Upper lobe of right lung (tissue), 1 donor: ENCODE measurements at places on chromosomes 1 and 21.

- H3K36me3 ChIP-seq, result no peaks in the 10 kb centered on the region
- peak; percentile 69 for DNase-seq
- H3K27ac ChIP-seq, result peak overlapping the region; percentile 67
- no peak overlapping the region for H3K4me3 ChIP-seq
Measured at GRCh38 chr1:58755468-58755872, 28.4 kb downstream of the JUN start.

- H3K4me1 ChIP-seq, result no peaks in the 10 kb centered on the region
- H3K27ac ChIP-seq, result no peak overlapping the region
- H3K27me3 ChIP-seq, result no peaks in the 10 kb centered on the region
- no peaks in the 10 kb centered on the region for H3K36me3 ChIP-seq
- no peak overlapping the region for H3K4me3 ChIP-seq
- no peak for DNase-seq
Measured at GRCh38 chr21:17889171-17889570, 70.0 kb upstream of the C21orf91 start.

GRCh38 chr1:17276568-17276967, 27.7 kb downstream of the PADI3 start:
- H3K4me1 ChIP-seq, result peaks cover under 1% of the 10 kb centered on the region
- no peaks in the 10 kb centered on the region for H3K36me3 ChIP-seq

- H3K27me3 ChIP-seq, result no peaks in the 10 kb centered on the region
- H3K4me1 ChIP-seq, result no peaks in the 10 kb centered on the region
- H3K36me3 ChIP-seq, result no peaks in the 10 kb centered on the region
- no peak overlapping the region for H3K4me3 ChIP-seq
- no peak for DNase-seq
- no peak overlapping the region for H3K27ac ChIP-seq
Measured at GRCh38 chr21:26814386-26814785, 30.8 kb downstream of the ADAMTS1 start.

DNA sequence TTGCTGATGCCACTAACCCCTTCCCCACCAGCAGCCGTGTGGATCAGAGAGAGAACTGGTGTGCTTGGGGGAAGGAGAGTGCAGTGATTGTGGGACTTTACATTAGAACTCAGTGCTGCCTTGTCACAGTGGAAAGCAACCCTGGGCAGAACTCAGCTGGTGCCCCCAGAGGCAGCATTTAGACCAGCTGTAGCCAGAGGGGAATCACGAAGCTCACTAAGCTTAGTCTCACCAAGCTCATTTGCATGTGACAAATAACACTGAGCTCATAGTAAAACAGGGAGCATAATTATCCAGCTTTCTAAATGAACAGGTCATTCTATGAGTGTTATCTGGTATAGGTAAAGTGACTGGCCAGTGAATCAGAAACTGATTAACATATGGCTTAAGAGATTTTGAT, 9.8 kb upstream of the SMAP2 start:
- no peak for DNase-seq
- no peak overlapping the region for H3K4me3 ChIP-seq
- H3K36me3 ChIP-seq, result no peaks in the 10 kb centered on the region
- H3K27me3 ChIP-seq, result no peaks in the 10 kb centered on the region
- no peaks in the 10 kb centered on the region for H3K4me1 ChIP-seq

DNA sequence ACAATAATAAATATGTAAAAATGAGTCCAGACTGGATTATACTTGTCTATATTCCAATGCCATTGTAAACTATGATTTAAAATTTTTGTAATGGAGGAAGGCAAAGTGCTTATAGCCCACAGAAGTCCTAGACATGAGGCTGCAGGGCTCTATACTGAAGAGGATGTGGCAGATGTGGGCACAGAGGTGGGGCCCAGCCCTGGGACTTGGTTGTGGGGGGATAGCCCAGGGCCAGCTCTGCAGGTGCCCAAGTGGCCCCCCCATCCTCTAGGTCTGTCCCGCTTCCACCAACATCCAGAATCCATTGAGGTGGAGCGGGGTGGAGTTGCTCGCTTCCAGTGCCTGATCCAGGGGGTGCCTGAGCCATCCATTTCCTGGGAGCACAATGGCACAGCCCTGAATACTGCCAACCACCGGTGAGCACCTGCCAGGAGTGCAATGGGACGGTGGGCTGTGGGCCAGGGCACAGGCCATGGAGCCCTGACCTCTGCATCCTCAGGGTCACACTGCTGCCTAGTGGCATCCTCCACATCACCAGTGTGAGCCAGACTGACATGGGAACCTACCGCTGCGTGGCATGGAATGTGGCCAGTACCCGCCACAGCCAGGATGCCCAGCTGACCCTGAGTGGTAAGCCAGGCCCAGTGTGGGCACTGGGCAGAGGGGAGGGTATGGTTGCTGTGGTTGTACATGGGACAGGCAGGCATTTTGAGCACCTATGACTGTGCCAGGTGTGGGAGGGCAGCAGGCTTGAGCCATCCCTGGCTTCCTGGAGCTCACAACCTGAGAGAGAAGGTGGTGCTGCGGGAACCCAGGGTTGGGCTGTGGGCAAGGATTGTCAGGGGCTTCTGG, 21.0 kb downstream of the SLC27A3 start:
- DNase-seq, result peak; percentile 54
- no peak overlapping the region for H3K4me3 ChIP-seq
- no peaks in the 10 kb centered on the region for H3K36me3 ChIP-seq
- H3K27me3 ChIP-seq, result no peaks in the 10 kb centered on the region
- no peak overlapping the region for H3K27ac ChIP-seq
- peaks cover 6% of the 10 kb centered on the region for H3K4me1 ChIP-seq

GRCh38 chr1:30378991-30379581, 344.3 kb downstream of the MATN1 start:
- DNase-seq, result peak; percentile 56
- no peaks in the 10 kb centered on the region for H3K36me3 ChIP-seq
- no peak overlapping the region for H3K4me3 ChIP-seq
- no peak overlapping the region for H3K27ac ChIP-seq
- H3K4me1 ChIP-seq, result peaks cover 6% of the 10 kb centered on the region
- H3K27me3 ChIP-seq, result peaks cover 22% of the 10 kb centered on the region

DNA sequence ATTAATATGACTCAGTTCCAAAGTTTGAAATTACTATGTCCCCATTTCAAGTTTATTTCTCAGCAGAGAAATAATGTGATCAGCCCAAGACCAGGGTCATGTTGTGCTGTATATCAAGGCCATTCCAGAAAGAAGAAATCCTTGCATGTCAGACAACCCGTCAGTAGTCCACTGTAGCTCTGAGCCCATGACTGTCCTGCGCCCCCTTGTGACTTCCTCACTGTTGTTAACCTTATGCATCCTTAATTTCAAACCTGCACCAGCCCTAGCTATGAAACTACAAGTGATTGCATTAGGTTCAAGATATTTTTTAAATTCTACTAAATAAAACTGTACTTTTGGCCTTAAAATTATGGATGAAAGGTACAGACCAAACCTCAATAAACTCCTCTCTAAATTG, 133.0 kb downstream of the LRRC7 start:
- no peaks in the 10 kb centered on the region for H3K36me3 ChIP-seq
- H3K4me1 ChIP-seq, result no peaks in the 10 kb centered on the region
- no peak overlapping the region for H3K27ac ChIP-seq
- DNase-seq, result no peak
- no peaks in the 10 kb centered on the region for H3K27me3 ChIP-seq

DNA sequence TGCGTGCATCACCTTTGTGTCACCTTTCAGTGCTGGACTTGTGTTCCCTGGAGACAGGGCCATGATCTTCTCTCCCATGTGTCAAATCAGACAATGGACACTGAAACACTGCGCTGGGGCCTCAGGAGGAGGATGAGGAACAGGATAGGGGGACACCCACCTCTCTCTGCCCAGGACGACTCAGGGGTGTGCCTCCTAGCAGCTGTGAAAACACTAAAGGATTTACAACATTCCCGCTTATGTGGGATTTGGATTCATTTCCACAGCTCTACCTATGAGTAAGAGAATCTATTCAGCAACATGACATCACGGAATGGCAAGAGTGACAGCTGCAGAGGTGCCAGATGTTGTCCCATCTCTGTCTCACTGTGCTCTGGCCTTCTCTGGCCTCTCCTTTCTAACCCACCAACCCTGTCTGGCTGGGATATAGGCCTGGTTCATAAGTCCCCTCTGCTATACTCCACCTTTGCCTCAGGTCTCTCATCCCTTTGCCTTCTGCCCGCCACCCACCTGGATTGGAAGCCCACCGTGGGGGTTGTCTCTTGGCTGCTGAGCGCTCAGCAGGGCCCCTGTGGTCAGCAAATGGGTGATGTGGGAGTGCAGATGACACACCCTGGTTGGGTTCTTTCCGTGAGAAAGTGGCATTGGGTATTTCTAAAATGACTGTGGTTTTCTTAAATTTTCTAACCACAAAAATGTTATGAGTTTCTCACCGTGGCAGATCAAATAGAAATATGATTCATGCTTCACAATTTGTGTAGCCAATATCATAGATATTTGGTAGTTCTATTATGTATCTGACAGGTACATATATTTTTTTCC, 47.1 kb upstream of the TLR5 start:
- no peaks in the 10 kb centered on the region for H3K27me3 ChIP-seq
- H3K27ac ChIP-seq, result no peak overlapping the region
- DNase-seq, result no peak

- DNase-seq, result no peak
- H3K4me3 ChIP-seq, result no peak overlapping the region
- H3K27ac ChIP-seq, result no peak overlapping the region
- no peaks in the 10 kb centered on the region for H3K4me1 ChIP-seq
Measured at GRCh38 chr1:5564578-5565257, 427.5 kb downstream of the NPHP4 start.
